ENCODE measurements at places on chromosomes 16 and 17.

DNA sequence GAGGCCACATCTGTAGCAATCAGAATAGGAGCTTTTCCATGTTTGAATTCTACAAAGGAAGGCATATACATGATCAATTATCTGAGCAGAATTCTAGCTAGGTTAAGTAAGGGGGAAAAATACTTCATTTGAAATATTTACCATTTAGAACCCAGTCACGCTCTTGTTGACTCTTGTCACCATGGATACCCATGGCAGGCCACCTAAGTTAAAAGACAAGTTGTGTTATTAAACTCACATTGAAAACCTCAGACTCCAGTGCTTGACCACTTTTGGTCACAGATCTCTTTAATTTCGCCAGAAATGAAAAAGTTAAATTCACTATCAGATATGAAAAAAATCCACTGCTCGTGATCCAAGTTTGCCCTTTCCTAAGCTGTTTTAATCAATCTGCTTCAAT lies 4.1 kb downstream of the DDX5 start:
- no peak for DNase-seq

- DNase-seq: no peak
Observed at GRCh38 chr16:54346041-54346440, 59.5 kb upstream of the IRX3 start.

DNA sequence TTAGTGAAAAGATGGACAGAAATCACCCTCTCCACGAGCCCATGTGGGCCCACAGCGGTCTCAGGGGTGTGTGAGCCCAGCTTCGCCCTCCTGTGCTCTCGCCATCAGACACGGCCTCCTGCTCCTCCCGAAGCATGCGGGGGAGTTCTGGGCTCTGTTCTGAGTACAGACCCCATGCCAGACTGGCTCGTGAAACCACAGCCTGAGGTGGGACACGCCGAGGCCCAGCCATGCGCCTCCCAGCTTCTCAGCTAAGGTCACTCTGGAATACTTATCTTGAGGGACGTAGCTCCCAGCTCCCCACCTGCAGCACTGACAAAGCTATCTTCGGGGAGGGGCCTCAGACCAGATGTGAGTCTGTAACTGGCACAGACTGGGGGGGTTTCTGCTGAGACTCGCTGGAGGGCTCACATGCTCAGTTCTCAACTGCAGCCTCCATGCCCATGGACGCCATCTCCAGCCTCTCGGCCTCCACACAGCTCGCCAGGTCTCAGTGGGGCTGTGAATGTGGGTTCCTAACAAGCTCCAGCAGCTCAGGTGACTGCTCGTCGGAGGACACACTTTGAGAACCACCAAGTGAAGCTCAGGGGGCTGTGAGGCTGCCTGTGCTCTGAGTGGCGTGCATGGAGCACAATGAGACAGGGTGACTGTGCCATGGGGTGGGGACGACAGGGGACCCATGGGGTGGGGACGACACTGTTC lies 95.2 kb downstream of the ZNF778 start:
- DNase-seq: no peak

DNA sequence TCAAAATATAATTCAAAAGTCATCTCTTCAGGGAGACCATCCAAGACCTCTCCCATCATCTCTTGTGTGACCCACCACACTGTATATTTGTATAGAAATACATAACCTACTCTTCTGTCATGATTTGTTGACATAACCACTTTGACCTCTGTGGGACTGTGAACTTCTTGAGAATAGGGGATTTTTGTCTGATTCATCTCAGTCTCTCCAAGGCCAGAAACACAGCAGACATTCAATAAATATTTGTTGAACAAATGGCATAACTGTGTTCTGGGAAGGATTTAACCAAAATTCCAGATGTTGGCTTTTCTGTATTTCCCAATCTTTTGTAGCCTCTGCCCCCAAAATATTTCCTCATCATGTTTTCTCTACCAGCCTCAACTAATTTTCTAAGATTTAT lies 169.7 kb downstream of the CDH11 start:
- no peak for DNase-seq

GRCh38 chr17:14427900-14428647 lies 127.2 kb downstream of the HS3ST3B1 start:
- DNase-seq: no peak

DNA sequence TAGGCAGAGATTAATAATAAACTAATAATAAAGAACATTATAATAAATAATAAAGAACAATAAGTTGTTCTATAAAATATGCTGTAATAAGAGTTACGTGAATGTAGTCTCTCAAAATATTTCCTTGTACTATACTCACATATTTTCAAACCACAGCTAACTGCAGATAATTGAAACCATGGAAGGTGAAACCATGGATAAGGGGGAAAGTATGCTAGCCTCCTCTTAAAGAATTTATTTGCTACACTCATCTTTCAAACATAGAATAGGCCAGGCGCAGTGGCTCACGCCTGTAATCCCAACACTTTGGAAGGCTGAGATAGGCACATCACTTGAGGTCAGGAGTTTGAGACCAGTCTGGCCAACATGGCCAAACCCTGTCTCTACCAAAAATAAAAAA lies 18.5 kb downstream of the CYTH1 start:
- DNase-seq: no peak

GRCh38 chr17:76079956-76080767 lies 1.2 kb downstream of the ZACN start:
- no peak for DNase-seq

DNA sequence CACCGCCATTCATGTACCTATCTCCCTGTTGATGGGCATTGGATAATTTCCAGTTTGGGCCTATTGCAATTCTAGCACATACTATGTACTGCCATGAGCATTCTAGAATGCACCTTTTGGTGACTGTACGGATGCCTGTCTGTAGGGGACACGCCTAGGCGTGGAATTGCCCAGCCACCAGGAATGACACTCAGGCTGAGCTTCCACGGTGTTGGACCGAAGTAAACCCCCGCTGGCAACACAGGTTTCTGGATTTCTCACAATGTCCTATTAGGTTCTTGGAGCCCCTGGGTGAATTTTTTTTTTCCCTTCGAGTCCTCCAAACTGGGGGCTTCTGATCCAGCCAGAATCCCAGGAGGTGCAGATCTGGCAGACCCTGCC lies 146.6 kb downstream of the IRF8 start:
- no peak for DNase-seq

- DNase-seq: no peak
Observed at GRCh38 chr17:81794509-81794908, 9.4 kb upstream of the GCGR start.

GRCh38 chr16:5541356-5541755 lies 443.8 kb upstream of the EEF2KMT start:
- no peak for DNase-seq

- DNase-seq: no peak
Observed at GRCh38 chr16:18039931-18040330, 296.6 kb downstream of the NPIPA8 start.

GRCh38 chr16:49281843-49282642 lies 405 bp upstream of the CBLN1 start:
- peak; percentile 78 for DNase-seq

DNA sequence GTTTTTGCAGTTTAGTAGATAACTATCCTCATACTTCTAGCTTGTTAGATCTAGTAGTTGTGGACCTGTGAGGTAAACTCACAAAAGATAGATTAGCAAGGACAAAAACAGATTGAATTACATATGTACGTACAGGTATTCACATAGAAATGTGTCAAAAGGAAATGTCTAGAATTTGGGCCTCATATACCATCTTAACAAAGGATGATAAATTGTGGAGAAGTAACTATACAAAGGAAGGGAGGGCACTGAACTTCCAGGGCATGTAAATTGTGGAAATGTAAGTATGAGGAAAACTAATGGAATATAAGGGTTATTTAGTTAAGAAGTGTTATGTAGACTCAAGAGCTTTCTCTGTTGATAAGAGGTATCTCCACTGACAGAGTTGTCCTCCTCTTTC lies 477.3 kb downstream of the KCNJ2 start:
- no peak for DNase-seq

DNA sequence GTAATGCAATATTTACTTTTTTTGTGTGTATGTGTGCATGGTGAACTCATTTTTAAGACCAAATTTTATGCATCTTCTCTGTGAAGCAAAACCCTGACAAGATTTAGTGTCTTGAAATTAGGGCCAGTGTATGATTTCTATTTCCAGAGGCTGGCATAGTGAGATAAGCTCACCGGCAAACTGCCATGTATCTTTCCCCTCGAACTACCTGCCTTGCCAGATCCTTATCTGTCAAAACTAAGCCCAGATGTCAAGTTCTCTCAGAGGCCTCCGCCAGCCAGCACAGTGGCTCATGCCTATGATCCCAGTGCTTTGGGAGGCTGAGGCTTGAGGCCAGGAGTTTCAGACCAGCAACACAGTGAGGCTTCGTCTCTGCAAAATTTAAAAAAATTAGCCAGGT lies 10.0 kb downstream of the USP32 start:
- DNase-seq: no peak

- DNase-seq: no peak
Observed at GRCh38 chr17:48612854-48613691, 2.0 kb downstream of the HOXB8 start.

DNA sequence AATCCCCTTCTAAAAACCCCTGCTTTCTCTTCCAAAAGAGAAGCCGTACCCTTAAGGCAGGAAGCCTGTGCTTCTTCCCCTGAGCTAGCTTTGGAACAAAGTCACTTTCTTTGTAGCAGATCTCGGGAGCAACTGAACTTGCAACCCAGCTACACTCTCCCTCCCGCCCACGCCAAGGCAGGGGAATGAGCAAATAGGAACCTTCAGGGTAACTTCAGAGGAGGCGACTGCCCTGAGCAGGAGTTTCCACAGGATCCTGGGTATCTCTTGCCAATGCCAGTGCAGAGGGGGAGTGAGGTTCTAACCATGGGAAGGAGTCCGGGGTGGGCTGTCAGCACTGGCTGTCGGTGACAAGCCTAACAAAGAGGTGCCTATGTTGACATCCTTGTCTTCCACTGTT lies 5.9 kb upstream of the PIRT start:
- no peak for DNase-seq

- no peak for DNase-seq
Observed at GRCh38 chr17:56113486-56113885, 39.8 kb upstream of the ANKFN1 start.

- DNase-seq: no peak
Observed at GRCh38 chr16:30185683-30186421, 2.5 kb downstream of the CORO1A start.

DNA sequence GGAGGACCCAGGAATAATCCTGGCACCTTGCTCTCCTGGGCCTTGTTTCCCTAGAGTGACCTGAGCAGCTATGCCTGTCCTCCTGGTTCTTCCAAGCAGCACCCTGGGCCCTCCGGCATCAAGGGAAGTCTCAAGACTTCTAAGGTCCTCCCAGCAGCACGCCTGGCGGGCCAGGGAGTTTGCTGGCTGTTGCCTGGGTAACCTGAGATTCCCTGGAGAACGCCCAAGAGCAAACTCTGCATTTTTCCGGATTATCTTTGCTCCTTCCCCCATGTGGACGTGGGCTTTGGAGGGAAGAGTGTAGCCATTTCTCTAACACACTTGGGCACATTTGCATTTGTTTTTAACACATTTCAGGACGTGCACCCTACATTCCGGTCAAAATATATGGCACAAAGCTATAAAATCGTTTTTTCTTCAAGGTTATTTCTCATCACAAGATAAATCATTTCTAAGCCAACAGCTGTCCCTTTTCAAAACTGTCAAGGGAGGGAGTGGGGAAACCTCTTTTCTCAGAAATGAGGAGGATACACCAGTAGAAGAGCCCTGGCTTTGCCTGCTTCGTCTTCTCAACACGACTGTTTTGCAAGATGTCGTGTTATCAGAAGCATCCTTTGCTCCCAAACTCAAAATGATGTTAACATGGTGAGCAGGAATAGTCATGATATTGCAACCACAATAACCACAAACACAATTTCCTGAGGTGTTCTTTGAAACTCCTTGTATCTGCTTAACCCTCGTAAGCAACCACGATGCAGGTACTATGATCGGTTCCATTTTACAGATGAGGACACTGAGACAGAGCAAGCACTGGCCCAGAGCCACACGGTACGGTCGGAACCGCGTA lies 116.5 kb downstream of the ADCY9 start:
- no peak for DNase-seq

DNA sequence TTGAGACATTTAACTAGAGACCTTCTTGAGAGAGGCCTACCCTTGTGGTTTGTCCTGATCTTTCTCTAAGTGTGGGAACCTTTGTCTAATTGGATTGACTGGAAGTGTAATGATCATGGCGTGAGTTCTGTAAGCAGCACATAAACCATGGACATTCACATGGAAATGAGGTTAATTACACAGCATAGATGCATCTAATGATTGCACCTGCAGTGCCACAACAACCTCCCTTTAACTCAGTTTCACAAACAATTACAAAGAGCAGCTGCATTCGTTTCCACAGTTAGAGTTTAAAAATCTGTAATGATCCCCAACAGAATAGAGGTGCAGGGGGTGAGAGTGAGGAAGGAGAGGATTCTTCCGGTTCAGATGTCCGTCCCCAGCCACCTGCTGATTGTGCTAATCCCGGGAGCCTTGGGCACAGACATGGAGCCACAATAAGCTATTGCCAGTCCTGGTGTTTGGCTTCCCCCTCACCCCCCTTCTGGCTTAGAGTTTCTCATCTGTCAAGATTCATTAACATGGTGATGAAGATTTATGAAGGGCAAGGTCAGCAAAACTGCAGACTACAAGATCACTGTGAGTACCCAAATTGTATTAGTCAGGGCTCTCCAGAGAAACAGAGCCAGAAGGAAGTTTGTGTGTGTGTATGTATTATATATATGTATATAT lies 659.2 kb upstream of the SOX9 start:
- peak; percentile 57 for DNase-seq

DNA sequence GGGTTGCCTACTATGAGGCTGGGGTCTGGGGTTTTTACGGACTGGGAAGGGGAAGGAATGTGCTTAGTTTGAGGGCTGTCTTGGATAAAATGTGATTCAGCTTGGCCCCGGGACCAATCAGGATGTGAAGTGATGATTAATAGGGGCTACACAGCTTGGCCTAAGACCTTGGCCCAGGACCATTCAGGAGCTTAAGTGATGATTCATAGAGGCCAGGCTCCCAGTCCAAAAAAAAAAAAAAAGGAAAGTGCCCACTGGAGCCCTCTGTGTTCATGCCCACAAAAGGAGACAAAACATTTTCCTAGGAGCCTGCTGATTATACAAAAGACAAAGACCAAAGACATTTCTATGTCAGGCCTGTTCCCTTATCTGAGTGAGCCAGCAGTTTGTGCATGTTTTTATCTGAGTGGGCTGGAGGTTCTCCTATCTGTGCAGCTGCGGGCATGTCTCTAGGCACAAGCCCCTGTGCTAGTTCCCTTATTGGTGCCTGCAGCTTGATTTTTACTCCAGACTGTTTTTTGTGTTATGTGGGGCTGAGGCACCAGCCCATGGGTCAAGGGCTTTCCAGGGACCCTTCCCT lies 898.2 kb upstream of the GOT2 start:
- DNase-seq: no peak

GRCh38 chr17:15384142-15384787 lies 42.9 kb upstream of the TEKT3 start:
- DNase-seq: no peak

DNA sequence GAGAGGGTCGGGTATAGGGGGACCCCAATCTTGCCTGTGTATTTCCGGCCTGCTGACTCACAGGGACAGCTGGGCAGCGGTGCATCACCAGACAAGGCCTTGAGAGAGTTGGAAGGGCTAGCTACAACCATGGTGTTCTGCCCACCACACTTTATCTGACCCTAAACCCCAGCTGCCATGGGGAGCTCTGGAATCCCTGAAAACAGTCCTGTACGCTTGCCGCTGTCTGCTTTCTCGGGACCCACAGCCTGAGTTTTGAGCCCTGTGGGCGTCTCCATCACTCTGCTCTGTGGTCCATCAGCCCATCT lies 100.4 kb upstream of the GSE1 start:
- DNase-seq: no peak

GRCh38 chr17:75342996-75343395 lies 53.8 kb upstream of the SLC25A19 start:
- DNase-seq: no peak

- no peak for DNase-seq
Observed at GRCh38 chr17:7840441-7840840, 6.4 kb downstream of the KDM6B start.
